ENCODE measurements at places on chromosomes 6 and 20. TPM values are rescaled to one million over a fixed set of nuclear protein-coding genes. Genes with fewer than 3 reads are reported as not detected.

DNA sequence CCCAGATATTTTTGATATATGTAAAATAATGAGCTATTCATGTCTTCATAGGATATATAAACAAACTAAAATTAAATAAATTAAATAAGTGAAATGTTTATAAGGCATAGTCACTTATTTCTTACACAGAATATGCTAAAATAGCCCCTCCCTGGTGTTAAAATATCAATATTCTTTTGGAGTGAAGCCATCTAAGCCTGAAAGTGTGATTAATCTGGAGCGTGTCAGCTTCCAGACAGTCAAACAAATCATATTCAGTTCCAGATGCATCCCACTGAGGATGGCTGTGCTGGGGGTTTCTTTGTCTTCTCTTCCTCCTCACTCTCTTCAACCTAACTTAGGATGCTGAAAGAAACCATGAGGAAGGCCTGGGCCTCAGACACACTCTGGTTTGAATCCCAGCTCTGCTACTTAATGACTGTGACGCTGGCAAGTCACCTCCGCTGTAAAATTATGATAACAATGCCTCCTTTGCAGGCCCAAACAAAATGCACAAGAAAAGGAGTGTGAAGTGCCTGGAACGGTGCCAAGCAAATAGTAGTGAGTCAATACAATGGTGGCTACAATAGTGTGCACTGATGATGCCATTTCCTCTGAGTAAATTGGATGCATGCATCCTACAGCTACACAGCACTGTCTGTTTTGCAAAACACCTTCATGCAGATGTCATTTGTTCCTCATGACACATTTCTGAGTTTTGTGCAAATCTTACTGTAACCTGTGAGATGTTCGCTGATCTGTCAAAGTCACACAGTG, 161.4 kb downstream of the FOXC1 start:
- DNase-seq, result no peak

- DNase-seq, result no peak
Observed at GRCh38 chr6:50963952-50964351, 145.3 kb downstream of the TFAP2B start.

The IP6K3 gene
- 1.0 TPM for total RNA-seq

DNA sequence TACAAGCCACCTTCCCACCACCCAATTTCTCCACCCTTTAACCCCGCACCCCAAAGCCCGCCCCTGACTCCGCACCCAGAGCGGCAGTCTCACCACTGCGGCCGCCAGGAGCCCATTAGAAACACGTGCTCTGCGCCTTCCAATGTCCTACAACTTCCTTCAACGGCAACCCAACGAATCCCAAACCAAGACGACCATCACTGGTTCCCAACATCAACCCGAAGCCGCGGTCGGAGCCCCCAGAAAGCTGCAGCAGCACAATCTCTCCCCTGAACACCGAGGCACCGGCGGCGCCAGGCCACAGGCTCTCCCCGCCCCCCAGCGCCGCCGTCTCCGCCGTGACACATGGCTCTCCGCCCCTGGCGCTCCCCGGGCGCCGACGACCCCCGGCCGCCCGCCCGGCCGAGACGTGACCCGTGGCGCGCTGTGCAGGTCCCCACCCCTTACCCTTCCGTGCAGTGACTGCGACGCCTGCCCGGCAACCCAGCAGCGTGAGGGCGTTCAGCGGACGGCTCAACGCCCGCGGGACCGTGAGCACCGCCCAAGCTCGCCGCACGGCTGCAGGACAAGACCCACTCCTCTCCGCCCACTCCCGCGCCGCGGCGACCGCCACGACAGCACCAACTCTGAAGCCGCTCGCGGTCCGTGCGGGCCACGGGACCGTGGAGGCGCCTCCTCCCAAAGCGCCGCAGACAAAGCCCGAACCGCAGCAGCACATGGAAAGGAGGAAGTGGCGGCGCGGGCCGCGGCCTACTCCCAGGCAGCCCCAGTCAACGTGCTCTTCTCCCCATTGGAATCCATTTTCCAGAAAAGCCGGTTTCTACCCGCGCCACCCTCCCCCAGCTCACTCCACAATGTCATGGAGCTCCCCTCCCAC, 551 bp downstream of the SYNCRIP start:
- DNase-seq, result peak; percentile 82

GRCh38 chr6:284486-284885, 7.8 kb upstream of the DUSP22 start:
- DNase-seq, result no peak

GRCh38 chr6:170091639-170092579, 199.0 kb downstream of the DLL1 start:
- peak; percentile 60 for DNase-seq

The SGK1 gene
- total RNA-seq, result 122 TPM

The MAS1 gene
- total RNA-seq, result not detected

DNA sequence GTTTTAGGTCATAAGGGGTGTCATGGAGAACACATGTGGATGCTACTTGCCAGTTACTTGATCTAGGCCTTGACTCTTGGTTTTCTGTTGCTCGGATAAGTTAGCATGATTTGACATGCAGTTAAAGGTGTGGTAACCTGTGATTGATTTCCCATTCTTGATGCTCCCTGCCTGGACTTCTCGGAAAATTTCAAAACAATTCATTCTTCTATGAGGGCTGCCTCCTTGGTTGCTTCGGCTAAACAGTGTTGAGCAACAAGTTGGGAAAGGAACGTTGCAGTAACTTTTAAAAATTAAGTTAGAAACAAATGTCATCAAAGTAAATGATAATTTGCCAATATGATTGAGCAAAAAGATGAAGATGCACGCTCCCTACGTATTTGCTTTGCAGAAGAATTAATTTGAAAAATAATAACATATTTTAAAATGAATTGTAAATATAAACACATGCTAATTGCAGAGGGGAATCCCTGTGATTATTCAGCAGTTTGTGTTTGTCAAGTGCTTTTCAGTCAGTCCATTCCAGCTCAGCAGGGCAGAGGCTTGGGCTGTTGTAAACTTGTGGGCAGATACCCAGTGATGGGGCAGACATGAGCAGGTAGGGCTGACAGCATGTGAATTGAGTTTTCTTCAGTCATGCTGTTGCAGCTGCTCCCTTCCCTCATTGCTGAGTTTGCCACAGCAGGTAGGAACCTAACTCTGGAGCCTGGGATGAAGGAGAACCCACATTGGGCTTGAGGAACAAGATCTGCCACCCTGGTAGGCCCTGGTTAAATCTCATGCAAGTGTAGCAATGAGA, 110.2 kb downstream of the ESR1 start:
- DNase-seq, result no peak

DNA sequence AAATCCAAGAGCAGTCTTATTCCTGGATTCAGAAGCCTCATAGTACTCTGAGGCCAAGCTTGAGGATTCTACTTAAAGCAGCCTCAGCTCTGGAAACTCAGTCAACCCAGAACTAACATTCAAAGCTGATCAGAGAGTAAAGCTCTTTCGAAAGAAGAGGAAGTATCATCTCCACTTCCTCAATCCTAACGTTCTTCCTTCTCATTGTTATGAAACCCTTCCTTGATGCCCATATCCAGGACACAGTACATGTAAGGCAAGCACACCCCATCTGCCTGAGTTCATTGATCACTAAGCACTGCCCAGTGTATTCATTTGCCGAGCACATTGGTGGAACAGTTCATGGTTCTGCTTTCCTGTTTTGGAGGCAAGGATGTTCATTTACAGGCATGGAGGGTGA, at the start of gene IPCEF1:
IPCEF1 (minus strand) TSS at position 114 of the 400 bp plus-strand sequence. CDS start 90,856 bp downstream, outside the sequence.
- DNase-seq, result no peak

DNA sequence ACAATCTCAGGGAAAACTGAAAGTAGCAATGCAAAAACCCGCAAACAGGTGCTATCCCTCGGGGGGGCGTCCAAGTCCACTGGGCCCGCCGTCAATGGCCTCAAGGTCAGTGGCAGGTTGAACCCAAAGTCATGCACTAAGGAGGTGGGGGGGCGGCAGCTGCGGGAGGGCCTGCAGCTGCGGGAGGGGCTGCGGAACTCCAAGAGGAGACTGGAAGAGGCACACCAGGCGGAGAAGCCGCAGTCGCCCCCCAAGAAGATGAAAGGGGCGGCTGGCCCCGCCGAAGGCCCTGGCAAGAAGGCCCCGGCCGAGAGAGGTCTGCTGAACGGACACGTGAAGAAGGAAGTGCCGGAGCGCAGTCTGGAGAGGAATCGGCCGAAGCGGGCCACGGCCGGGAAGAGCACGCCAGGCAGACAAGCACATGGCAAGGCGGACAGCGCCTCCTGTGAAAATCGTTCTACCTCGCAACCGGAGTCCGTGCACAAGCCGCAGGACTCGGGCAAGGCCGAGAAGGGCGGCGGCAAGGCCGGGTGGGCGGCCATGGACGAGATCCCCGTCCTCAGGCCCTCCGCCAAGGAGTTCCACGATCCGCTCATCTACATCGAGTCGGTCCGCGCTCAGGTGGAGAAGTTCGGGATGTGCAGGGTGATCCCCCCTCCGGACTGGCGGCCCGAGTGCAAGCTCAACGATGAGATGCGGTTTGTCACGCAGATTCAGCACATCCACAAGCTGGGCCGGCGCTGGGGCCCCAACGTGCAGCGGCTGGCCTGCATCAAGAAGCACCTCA, 166.3 kb downstream of the DTNBP1 start:
- no peak for DNase-seq

- no peak for DNase-seq
Observed at GRCh38 chr6:62217866-62218265, 68.2 kb downstream of the KHDRBS2 start.

- no peak for DNase-seq
Observed at GRCh38 chr20:61307686-61308476, 55.8 kb downstream of the CDH4 start.

The MCHR2 gene
- not detected for total RNA-seq

GRCh38 chr20:63497946-63498935, 642 bp downstream of the EEF1A2 start:
- no peak for DNase-seq

- no peak for DNase-seq
Observed at GRCh38 chr6:40796260-40797221, 209.4 kb upstream of the LRFN2 start.

DNA sequence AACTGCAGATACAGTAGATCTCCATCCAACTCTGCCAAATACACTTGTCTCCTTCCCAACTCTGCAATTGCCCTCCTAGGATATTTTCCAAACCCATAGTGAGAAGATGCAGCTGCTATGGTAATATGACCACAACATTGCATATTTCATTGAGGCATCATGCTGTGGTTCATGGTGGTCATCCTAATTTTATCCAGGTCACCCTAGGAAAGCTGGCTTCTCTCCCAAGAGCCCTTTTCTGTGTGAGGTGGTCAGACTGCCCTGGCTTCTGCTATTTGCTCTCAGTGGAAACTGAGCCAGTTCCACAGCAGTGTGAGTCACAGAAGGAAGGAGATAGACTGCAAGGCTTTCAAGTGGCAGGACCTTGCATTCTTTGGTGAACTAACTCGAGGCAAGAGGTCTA, 5.5 kb downstream of the OGFRL1 start:
- DNase-seq, result no peak

GRCh38 chr20:44319839-44320422, 8.9 kb upstream of the FITM2 start:
- no peak for DNase-seq

DNA sequence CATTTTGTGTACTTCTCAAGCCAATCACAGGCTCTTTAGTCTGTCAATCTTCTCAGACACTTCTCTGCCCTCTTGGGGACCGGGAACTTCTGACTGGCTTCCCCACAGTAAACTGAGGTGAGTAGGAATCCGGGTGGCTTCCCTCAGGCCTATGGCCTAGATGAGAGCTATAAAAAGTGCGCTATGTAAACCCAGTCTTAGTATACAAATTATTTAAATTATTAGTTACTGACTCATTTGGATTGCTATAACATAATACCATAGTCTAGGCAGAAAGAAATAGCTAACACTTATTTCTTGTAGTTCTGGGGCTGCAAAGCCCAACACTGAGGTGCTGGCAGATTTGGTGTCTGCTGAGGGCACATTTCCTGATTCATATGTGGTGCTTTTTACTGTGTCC, 109.2 kb upstream of the MCHR2 start:
- DNase-seq, result no peak

DNA sequence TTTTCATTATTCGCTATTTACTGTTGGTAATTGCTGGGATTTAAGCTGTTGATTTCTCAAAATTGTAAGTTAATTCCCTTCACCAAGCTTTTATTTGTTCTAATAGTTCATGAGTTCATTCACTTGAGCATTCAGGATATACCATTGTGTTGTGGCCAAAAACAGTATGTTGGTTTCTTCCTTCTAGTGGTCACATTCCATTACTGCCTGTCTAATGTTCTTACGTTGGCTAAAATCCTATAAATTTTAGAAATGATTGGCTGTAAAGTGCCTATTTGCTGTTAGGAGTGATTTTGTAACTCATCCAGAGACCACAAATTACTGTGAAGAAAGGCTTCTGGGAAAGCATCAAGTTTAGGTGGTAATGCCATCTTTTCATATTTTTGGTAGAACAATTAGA, 76.3 kb downstream of the FARS2 start:
- no peak for DNase-seq

DNA sequence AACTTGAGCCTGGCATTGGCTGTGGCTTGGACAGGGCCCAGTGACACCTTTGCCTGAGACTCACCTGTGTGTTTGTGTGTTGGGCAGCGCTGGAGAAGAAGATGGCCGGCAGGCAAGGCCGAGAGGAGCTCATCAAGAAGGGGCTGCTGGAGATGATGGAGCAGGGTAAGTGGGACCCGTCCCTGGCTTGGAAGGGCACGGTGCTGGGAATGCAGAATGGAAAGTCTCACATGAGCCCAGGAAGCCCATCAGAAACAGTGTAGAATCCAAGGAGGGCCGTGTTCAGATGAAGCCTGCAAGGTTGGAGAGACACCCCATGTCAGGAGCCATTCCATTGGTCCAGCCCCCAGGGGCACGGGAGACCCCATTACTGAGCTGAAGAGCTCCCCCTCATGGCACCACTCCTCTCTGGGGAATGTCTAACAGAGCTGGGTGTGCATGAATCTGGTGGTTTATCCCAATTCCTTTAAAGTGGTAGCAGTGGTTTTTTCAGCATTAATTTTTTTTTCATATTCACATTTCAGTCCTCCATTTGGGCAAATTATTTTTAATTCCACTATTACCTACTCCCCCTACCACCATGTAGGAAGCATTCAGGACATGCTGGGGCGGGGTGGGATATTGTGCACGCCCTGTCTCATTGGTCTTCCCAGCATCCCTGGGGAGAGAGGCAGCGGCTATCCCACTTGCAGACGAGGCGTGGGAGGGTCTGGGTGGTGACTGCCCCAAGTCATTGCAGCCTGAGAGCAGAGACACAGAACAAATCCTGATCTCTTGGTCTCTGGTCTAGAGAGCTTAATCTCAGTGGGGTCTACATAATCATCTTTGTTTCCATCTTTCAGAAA, 143.6 kb downstream of the PHACTR3 start:
- DNase-seq, result no peak

GRCh38 chr6:140070846-140071473, 696.5 kb upstream of the CITED2 start:
- DNase-seq, result no peak

DNA sequence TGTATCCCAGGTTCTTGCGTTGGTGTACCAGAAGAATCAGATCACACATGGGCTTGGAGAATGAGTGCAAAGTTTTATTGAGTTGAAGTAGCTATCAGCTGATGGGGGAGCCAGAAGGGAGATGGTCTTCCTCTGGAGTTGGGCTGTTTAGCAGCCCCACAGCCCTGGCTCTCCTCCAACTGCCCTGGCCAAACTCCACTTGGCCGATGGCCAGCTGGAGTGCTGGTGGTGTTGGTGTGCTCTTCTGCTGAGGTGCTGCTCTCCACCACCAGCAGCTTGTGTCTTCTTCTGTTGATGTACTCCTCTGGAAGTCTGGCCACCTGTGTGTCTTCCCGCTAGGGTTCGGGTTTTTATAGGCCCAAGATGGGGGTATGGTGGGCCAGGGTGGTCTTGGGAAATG, 172.8 kb downstream of the TINAG start:
- no peak for DNase-seq

The WFDC12 gene
- not detected for total RNA-seq
